Kidney epithelial cell (primary cell): ENCODE measurements at places on chromosomes 3 and 15. TPM values are rescaled to one million over a fixed set of nuclear protein-coding genes. Genes with fewer than 3 reads are reported as not detected.

GRCh38 chr15:29058903-29059539 is 173.2 kb downstream of the APBA2 start:
- DNase-seq, result no peak

Gene XCR1
- not detected in 2 replicates for total RNA-seq

DNA sequence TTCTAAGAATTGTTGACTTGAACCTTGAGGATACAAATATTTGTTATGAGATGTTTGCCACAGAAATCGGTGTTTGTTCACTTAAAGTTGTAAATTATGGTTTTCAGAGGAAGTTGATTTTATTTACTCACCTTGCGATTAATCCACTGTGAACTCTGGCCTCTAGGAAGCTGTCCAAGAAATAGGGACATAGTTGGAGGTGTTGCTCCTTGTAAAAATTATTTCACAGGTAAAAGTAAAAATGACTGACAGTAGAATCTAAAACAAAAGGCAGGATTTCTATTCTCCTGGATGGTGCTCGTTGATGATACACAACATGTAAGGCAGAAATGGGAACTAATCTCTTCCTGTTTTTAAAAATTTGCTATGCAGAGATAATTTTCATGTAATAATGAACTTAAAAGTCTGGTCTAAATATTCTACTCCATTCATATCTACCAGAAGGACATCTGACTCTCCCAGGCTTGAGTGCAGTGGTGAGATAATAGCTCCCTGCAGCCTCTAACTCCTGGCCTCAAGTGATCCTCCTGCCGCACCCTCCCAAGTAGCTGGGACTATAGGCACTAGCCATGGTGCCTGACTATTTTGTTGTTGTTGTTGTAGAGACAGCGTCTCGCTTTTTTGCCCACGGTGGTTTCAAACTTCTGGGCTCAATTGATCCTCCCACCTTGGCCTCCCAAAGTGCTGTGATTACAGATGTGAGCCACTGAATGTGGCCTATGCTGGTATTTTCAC is 17.1 kb upstream of the LZTFL1 start:
- DNase-seq, result no peak

GRCh38 chr15:88535607-88536313 is 10.7 kb downstream of the DET1 start:
- no peak for DNase-seq
